ENCODE measurements at places on chromosomes 1 and 21.

DNA sequence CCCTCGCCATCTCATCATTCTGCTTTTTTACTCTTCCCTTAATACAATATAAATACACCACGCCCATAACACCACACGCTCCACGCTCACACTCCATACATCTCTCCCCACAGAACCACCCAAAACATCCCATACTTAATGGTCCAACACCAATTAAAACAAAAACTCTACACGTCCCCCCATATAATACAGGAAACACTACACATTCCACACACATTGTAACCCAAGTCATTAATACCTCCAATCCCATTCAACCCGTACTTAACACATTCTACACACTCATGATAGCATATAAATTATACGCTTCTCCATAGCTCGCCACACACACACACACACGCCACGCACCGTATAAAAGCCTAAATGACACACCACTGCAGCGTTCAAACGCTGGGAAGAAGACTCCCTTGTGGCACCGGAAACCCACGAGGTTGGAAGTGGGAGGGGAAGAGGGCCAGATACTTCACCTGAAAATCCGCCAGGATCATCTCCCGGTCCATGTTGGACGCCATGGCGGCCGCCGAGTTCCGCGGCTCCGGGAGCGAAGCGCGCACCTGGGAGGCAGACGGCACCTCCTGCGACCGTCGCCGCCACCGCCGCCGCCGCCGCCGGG is 659 bp downstream of the FAF1 start:
- no peak for DNase-seq

- DNase-seq: no peak
Measured at GRCh38 chr1:32073299-32074229, 825 bp downstream of the TMEM39B start.

DNA sequence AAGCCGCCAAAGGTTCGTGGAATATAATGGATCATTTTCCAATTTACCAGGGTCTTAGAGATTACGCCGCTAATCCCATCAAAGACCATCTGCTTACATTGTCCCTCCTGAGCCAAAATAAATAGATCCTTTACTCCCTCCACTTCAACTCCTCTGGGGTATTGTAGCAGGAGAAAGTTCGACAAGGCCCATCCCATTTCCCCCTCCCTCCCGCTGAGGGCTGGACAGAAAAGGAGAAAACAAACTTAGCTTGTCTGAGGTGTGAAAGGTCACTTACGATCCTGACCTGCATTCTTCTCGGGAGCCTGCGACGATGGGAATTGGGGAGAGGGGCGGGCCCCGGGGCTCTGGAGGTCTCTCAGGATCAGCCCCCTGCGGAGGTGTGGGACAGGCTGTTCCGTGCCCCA is 60.8 kb downstream of the MEF2D start:
- DNase-seq: no peak

GRCh38 chr1:204445860-204446412 is 34.3 kb upstream of the PPP1R15B start:
- peak; percentile 20 for DNase-seq

GRCh38 chr21:15276243-15276642 is 211.4 kb upstream of the NRIP1 start:
- no peak for DNase-seq

GRCh38 chr1:27980216-27980845 is 20.6 kb downstream of the XKR8 start:
- DNase-seq: no peak

DNA sequence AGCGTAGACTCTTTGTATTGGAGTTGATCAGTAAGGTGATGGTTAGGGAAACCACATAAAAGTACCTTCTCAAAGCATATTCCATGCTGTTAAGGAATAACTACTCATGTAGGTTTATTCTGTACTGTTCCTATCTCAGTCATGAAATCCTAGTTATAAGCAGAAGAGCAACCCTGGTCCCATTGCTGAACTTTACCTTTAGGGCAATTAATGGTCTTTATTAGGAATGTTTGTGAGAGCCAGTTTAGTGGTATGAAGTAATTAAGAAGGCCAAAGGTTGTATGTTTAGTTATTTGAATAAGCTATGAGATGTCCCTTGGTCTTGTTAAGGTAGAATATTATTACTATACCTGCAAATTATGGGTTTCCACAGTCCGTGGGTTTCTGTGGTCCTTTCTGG is 44.0 kb downstream of the ACP6 start:
- DNase-seq: no peak

GRCh38 chr1:164560121-164560541 is 1.1 kb downstream of the PBX1 start:
- DNase-seq: no peak

DNA sequence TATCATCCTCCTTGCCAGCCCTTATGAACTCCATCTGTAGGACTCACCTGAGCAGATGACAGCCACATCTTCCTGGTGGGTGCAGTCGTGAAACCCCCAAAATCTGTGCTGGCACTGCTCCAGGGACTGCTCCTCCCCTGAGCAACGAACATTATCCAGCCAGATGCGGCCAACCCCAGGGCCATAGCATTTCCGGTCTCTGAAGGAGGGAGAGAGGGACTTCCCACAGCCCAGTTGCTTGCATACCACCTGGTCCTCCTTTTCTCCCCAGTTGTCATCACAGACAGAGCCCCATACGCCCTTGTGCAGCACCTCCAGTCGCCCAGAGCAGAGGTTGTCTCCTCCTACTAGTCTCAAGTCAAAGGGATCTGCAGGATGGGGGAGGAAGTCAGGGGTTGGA is 8.5 kb downstream of the CD5L start:
- no peak for DNase-seq

DNA sequence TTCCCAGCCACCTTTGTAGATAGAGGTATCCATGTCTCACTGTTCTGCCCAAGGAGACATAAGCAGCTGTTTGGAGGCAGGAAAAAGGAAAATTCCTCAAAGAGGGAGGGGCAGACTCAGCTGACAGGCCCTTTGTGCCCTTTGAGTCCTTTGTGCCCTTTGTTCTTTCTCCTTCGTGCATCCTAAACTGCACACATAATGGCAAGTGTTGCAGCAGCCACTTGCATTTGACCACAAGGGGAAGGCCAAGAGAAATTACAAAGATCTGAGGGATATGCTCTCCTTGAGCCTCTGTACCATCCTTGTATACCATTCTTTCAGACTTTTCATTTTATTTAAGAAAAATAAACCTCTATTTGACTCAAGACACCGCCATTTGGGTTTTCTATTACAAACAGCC is 71.8 kb upstream of the PKN2 start:
- DNase-seq: no peak
